ENCODE measurements at places on chromosomes 1 and 21.

- no peak for DNase-seq
These were observed 34.4 kb downstream of the CAPN9 start for GRCh38 chr1:230781594-230781993.

GRCh38 chr1:71240656-71241055, 159.8 kb upstream of the ZRANB2 start:
- no peak for DNase-seq

DNA sequence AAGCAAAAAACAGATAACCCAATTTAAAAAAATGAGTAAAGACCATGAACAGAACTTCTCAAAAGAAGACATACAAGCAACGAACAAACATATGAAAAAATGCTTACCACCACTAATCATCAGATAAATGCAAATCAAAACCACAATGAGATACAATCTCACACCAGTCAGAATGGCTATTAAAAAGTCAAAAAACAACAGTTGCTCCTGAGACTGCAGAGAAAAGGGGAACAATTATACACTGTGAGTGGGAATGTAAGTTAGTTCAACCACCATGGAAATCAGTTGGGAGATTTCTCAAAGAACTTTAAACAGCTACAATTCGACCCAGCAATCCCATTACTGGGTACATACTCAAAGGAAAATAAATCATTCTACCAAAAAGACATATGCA, 131.6 kb downstream of the PTGER3 start:
- DNase-seq = no peak

- no peak for DNase-seq
These were observed 1671.1 kb downstream of the MRPL39 start for GRCh38 chr21:23936224-23936623.

- no peak for DNase-seq
These were observed 28.8 kb downstream of the SLC5A9 start for GRCh38 chr1:48251323-48251722.

DNA sequence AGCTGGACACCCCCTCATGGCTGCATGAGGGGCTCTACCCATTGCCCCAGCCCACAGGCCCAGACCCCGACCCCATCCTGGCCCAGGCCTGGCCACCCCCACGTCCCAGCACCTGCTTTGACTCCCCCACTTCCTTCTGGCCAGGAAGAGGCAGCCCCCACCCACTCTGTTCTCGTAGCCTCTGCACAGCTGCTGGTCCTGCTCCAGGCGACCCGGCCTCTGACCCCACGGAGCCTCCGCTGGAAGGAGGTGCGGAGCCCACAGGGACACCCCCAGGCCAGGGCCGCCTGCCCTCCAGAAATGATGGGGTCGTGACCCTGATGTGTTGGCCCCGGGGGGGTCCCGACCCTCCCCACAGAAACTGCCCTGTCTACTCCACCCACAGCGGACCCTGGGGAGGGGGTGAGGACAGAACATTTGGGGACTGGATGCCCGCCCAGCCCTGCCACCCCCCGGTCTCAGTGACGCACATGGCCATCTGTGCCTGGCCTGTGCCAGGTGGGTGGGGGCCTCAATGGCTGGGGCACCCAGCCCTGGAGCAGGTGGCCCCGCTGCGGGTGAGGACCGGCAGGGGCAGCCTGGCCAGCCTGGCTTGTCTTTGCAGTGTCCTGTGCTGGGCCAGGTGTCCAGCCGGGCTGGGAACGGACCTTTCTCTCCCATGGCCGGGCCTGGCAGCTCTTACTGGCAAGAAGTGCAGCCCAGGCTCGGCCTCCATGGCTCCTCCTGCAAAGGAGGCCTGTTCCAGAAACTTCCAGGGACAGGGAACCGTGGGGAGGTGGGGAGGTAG, 78.6 kb downstream of the MORN1 start:
- DNase-seq = no peak

DNA sequence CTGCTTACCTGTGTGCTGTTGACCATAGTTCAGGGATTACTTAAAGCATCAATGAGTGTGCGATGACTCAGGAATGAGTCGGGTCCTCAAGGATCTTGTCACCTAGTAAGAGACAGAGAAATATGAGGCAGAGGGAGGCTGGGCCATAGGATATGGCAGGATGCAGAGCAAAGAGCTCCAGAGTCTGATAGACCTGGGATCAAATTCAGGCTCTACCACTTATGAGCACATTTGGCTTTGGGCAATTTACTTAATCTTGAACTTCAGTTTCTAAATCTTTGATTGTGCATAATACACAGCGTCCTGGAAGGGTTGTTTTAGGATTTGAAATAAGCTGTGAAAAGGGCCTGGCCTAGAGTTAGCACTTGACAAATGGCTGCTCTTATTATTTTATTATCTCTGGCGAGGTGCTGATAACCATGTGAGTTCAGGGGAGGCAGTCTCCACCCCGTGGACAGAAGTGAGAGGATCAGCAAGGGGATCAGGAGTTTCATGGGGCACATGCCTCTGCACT, 94.5 kb downstream of the ROR1 start:
- no peak for DNase-seq
